ENCODE measurements at places on chromosomes 7 and 10.

GRCh38 chr7:130021105-130021834 lies 29.9 kb downstream of the ZC3HC1 start:
- DNase-seq, result no peak

GRCh38 chr10:78520737-78521430 lies 487.2 kb downstream of the RPS24 start:
- DNase-seq, result peak; percentile 67

DNA sequence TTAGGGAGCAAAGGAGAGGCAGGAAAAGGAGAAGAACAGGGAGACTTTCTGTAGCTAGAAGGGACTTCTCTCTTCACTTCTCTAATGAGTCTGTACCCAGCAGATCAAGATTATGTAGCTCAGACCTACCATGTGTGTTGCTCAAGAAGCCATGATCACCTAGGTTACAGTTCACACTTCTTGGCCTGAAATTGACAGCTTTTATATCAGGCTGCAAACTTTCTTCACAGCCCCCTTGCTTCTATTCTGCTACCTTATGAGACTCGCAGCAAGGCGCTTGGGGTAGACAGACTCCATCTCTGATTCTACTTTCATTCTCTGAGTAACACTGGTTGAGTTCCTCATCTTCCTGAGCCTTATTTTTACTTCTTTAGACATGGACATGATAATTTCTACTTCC lies 19.6 kb upstream of the GIMAP2 start:
- DNase-seq, result peak; percentile 10

DNA sequence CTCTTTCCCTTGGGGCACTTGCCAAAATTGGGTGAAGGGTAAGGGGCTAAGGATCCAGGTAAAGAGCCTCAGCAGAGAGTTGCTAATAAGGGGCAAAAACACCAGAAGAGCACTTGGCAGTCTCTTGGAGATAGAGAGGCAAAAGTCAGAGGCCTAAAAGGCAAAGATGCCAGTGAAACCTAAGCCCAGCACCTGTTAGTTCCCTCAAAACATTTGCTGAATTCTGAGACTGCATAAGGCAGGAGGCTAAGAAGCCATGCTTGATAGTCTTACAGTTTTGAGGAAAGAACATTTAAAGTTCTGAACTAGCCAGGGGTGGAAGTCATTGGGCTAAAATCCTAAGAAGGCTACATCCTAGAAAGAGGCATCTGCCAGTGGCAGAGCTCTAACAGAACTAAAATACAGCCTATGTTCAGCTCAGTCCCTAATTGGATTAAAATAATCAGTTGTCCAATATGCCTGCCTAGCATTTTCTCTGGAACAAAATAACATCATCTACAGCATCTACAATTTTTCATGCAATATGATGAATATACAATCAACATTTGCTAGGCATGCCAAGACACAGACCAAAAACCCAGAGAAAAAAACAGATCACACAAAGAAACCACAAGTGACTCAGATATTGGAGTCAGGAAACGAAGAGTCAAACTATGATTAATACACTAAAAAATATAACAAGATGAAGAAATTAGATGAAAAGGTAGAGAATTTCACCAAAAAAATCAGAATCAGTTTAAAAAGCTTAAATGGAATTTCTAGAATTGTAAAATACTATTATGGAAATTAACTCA lies 7.7 kb downstream of the HTR7 start:
- no peak for DNase-seq

DNA sequence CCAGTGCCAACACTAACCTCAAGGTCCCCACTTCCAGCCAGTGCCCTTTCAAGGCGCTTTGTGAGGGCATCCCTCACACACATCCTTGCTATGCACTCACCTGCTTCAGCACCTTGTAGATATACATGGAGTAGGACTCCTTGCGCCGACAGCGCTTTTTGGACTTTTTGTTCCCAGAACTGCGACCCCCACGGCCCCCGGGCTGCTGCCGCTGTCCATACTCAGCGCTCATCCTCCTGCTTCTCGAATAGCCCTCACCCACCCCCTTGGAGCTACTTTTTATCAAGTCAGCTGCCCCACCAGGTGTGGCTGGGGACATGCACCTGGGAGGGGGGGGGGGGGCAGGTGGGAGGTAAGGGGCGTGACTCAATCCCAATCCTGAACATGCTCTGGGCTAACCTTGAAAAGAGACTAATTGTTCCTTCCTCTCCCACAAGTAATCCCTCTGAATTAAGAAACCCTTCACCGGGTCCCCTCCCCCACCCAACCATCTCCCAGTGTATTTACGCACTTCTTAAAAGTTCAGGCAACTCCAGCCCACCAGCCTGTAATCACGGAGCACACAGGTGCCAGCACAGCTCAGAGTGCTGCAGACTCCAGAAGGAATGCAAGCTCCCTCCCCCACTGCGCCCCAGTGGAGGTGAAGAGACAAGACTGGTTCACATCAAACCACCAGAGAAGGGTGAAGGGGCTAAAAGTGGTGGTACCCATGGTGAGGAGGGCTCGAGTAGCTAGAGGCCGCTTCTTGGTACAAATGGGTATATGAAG lies at the start of gene H2BK1:
TSS of gene H2BK1 (minus strand) at position 402 of the 768 bp plus-strand sequence. CDS start at position 232, 170 bp downstream.
- DNase-seq, result no peak

DNA sequence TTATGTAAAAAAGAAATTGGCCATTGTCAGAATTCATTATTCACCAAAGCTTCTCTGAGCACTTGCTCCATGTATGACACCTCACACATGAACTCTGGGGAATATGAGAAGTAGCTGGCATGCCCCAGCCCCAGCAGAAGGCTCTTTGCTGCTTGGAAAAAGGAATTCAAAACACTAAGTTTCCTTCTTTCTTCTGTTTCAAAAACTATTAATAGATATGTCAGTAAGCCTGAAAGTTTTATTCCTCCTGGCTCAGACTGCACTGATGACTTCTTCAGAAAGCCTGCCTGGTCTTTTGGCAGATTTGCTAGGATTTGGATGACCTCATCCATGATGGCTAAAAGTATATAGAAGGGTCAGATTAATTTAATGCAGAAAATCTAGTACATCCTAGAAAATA lies 511.0 kb downstream of the GFRA1 start:
- DNase-seq, result no peak

DNA sequence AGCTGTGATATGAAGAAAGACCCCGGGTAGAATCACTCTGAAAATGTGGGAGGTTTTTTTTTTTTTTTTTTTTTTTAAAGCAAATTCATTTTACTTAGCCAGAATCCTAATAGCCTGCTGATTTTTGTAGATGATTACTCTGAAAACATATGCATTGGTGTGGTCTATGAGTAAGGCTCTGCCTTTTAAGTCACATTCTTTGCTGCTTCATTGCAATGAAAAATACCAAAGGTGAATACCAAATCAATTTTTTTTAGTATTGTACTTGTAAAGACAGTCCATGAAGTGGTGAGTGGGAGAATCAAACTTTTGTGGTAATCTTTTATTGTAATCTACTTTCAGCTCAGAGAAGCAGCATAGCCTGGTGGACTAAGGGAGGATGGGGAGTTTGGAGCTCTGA lies 130.3 kb downstream of the SDK1 start:
- no peak for DNase-seq

DNA sequence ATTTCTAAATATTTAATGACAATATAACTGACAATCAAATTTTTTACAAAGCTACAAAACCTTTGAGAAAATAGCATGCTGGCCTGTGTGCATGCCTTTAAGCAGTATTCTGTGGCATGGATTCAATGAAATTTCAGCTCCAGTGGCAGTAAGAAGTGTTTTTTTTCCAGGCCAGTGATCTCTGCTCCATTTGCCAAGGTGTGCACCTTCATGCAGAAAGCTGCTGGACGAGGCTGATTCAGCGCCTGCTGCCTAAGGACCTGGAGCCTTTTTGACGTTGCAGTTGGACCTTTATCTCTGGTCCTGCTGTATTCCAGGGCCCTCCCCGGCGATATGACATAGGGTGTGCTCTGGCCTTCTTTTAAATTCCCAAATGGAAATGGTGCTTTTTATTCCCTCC lies 26.6 kb downstream of the VWC2 start:
- DNase-seq, result no peak

- no peak for DNase-seq
These were observed 3.2 kb downstream of the POLR1F start for GRCh38 chr7:19705663-19706062.

DNA sequence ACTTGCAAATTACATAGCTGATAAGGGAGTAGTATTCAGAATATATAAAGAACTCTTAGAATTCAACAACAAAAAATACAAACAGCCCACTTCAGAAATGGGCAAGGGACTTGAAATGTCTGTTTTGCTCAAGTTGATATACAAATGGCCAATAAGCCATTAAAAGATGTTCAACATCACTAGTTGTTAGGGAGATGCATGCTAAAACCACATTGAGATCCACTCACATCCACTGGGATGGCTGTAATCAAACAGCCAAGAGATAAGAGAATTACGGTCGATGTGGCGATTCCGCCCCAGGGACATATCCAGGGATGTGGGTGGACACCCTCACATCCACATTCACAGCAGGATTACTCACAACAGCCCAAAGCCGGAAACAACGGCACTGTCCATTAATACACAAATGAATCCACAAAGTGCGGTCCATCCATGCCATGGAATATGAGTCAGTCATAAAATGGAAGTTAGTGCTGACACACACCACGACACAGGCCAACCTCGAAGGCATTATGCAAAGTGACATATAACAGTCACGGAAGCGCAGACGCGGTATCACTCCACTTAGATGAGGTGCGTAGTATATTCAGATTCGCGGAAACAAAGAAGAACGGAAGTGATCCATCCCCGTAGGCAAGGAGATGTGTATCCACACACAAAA lies 227.8 kb downstream of the DNAJB6 start:
- no peak for DNase-seq

- DNase-seq, result no peak
These were observed 125.7 kb downstream of the CD36 start for GRCh38 chr7:80764132-80764531.

GRCh38 chr7:90474284-90475210 lies 5.1 kb downstream of the PTTG1IP2 start:
- no peak for DNase-seq

DNA sequence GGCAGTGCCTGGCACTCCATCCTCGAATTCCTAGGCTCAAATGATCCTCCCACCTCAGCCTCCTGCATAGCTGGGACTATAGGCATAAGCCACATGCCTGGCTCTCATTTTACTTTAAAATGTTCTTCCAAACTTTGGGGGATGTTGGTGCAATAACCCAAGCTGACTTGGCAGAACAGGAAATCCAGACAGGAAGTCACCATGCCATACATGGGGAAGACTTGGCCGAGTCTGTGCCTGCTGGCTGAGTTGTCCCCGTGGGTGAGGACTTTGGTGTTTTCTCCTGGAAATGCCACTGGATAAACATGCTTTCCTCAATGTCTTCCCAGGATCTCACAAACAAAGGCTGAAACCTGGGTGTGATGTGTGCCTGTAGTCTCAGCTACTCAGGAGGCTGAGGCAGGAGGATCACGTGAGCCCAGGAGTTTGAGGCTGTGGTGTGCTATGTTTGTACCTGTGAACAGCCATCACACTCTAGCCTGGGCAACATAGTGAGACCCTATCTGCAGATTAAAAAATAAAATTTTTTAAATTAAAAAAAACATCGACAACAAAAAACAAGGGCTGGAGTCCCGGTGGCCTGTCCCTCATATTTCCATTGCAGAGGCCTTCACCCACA lies 19.8 kb downstream of the HKDC1 start:
- peak; percentile 33 for DNase-seq

- DNase-seq, result no peak
These were observed 2.3 kb downstream of the DNMBP start for GRCh38 chr10:100007231-100008141.

- no peak for DNase-seq
These were observed 300.6 kb downstream of the PLXNA4 start for GRCh38 chr7:132275416-132276233.

DNA sequence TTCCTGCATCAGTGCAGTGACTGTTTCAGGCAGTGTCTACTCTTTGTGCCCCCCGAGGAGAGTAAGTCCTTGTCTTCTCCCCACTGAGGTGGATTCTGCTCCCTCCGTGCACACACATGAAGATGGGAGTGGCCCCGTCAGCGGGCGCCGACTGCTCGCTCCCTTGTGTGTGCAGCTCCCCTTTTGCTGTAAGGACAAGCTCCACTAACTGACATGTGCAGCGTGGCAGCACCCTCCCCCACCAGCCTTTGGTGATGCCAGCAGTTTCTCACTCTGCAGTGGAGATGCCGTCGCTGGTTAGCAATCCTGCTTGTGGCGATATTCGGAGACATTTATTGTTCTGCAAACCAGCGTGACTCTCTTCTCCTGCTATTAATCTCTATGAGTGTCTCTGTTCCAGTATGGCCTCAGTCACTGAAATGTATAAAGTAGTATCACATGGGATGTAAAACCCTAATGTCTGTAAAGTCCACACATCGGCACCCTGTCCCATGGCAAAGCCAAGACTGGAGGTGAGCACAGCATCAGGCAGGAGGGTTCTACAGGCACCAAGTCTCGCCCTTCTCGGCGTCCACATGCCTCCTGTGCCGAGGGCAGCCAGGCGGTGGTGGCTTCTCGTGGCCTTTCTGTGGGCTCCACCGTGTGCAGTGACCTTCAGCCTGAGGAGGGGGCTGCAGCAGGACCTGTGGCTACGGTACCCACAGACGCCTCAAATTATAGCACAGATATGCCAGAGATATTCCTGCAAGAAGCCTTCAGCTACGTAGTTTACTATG lies 202.7 kb downstream of the EBF3 start:
- no peak for DNase-seq

DNA sequence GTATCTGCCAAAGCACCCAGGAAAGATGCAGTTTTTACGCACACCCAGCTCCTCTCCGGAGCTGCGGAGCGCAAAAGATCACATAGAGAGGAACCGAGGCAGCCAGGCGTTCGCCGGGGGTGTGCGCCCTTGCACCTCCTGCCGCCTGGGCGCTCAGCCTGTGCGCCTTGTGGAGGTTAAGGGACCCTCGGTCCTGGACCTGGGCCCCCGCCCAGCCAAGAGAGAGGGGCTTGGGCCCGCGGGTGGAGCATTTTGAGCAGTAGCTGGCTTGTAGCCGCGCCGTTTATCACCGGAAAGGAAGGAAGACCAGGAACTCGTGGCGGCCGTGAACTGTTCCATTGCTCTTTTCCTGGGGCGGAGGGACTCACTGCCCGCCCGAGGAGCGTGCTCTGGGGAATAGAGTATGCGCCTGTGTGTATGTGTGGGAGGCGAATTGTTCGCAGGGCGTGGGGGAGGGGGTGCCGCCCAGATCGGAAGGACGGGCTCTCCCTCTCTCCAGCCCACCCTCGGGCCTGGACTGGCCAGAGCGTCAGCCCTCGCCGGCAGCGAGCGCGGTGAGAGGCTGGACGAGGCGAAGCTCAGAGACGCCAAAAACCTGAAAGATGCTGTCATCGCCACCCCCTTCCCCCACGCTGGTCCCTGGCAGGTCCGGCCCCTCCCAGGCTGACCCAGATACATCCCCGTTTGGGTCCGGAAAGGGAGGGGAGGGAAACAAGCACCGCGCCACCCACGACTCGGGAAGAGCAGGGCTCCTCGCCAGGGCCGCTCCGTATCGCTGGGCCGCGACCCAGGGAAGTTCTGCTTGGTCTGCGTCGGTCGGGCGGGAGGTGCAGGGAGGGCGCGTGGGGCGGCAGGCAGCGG lies 1.2 kb upstream of the WNT2 start:
- no peak for DNase-seq

All from Kasumi-1 (cell line).